Muscle of leg (tissue), 16 donors: ENCODE measurements at places on chromosomes 13 and 19. TPM values are rescaled to one million over a fixed set of nuclear protein-coding genes. Genes with fewer than 3 reads are reported as not detected.

FFAR3 gene
- 0.24 TPM for polyA plus RNA-seq

RGCC gene
- 23.1 TPM for polyA plus RNA-seq

DNA sequence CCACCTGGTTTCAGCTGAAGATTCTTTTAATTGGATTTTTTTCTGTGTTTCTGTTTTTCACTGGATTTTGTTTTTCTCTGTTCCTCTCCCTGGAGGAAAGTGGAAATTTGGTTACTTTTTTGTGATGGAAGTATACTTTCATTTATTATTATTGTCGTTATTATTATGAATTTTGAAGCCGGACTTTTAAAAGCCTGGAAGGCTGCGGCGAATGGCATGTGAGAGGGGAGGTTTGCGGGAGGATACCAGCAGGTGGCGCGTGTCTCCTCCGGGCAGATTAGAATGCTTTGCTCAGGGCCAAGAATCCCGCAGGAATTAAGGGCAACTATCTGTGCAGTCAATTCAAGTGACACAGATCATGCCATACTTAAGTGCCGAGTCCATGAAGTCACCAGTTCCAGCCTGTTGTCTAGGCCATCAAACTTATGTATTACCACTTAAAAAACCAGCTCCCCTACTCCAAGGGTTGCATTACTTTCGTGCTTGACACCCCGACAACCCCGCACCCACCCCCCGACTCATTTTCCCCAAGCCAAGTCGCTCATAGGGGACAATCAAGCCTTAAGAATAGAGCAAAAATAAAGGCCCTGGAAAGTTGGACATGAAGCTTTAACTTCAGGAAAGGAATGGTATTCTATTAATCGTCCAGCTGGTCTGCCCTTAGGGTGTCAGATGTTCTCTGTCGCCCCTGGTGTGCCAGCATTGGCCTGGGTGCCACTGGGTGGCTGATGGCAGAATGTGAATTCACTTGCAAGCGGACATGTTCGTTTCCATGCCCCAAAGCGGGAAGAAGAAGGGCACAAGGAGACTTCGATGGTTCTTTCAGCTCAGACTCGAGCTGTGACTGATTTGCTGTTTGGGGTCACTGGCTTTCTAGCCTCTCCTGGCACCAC lies 1.3 kb upstream of the LRCH1 start:
- DNase-seq, result peak; percentile 74

DNA sequence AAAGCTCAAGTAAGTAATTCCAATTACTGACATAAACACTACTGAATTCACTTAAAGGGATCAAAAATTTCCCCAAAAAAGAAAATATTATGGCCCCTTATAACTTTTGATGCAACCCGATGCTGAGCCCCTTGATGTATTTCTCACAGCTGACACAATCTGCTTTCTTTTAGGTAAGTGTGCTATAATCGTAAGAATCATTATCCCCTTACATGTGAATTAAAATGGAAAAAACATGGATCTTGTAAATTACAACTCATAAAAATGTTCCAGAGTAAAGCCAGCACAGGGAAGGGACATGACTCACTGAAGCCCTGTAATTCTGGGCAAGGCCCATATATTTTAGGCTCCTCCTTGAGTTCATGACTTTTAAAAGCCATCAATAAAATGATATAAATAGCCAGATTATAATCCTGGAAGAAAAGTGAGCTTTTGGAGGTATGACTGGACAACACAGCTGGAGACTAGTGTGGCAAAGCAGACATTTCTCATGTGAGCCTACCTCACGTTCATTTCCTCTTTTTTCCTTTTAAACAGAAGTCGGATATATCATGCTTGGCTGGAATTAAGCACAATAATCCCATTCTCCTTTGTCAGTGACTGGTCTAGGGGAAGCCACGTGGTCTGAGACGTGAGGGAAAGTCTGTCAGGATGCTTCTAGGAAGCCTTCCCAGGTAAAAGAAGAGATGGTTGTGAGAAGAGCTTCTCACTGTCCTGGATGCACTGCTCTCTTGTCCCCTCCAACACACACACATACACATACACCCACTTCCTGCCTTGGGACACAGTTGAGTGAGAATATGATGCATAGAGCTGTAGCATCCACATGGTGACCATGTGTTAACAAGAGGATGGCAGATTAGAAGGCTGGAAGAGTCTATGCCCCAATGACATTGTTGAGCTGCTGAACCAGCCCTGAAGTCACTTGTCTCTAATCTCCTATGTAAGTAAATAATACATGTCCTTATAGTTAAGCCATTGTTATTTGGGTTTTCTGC lies 165.4 kb downstream of the RGCC start:
- peak; percentile 78 for DNase-seq

DNA sequence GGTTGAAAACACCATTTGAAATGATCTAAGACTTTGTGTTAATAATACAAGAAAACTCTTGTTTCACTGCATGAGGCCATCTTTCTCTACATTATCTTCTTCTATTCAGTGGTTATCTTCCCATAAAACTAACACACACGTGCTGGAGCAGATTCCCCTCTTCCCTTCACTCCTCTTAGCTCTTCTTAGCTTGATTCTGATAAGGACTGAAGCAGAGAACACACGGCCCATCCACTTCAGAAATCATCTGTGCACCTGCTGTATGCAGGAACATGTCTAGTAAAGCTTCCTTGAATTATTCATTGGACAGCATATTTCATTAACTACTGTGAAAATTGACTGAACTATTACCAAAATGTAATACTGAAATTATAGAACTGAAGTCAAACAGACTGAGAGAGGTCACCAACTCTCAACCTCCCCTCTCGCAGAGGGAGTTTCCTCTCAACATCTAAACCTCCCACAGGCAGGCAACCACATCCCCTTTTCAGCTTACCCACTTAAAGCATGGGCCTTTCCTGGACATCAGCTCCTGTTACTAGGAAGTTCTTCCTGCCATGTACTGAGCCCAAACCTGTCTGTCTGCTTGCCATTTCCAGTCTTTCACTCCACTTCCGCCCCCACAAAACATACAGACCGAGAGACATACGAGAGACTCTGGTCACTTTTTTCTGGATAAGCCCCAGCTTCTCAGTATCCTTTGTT lies 113.9 kb downstream of the CRYL1 start:
- DNase-seq, result no peak

GRCh38 chr13:80196756-80197155 lies 144.2 kb downstream of the SPRY2 start:
- no peak for DNase-seq

GRCh38 chr13:99356262-99357091 lies 49.3 kb upstream of the GPR183 start:
- peak; percentile 75 for DNase-seq

GRCh38 chr19:33627962-33628839 lies 6.4 kb downstream of the CHST8 start:
- DNase-seq, result no peak

DNA sequence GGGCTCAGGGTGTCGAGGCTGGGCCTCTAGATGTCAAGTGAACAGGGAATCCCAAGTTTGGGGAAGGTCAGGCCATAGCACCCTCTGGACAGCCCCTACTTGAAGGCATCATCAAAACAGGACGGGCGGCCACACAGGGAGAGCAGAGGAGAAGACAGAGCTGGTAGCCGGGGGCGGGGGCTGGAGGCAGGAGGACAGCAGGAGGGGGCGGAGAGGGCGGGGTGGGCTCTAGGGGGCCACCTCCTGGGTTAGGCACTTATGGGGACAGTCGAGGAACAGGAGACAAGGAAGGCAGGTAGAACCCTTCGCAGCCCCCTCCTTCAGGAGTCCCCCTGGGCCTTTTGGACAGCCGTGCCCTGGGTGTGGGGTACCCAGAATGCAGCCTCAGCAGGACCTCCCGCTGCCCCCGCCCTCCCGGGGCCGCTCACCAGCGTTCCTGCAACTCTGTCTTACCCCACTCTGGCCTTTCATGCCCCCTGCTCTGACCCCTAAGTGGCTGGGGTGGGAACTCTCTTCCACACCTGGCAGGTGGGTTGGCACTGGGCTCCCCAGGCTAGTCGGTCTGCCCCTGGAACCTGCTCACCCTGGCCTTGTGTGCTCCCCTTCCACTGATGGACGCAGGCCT lies 5.8 kb downstream of the SSBP4 start:
- DNase-seq, result no peak

DNA sequence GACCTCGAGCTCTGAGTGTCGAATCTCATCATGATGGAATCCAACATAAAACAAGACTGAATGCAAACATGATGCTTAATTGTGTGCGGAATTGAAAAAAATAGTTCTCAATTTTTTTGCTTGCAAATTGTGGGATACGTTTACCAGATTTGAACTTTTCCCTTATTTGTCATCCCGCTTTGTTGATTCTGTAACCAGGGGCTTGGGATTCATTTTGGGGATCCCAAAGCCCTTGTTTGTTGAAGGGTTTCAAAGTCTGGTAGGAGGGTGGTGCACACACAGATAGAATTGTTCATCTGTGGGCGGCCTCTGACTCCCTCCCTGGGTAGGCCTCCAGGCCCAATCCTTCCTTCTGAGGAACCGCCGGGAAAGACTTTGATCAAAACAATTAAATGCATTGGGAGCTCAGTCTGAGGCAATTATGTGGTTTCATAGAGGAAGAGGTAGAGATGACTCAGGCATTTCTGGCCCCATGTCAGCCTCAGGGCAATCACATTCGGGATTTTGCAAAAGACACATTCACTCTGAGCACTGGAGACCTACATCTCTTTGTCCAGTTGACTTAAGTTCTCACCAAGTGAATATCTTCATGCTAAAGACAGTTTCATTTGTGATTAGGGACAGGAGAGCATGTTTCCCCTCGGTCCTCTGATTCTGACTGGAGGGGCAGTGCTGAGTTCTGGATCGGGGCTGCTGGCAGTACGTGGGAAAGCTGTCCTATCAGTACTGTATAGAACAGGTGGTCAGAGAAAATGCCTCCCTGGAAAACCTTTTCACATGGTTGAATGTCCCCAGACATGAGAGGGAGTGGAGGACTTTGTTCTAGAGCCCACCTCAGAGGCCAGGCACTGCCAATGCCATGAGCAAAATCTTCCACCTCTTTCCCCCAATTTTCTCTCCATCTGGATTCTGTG lies 27.8 kb upstream of the IGFL4 start:
- DNase-seq, result no peak

DNA sequence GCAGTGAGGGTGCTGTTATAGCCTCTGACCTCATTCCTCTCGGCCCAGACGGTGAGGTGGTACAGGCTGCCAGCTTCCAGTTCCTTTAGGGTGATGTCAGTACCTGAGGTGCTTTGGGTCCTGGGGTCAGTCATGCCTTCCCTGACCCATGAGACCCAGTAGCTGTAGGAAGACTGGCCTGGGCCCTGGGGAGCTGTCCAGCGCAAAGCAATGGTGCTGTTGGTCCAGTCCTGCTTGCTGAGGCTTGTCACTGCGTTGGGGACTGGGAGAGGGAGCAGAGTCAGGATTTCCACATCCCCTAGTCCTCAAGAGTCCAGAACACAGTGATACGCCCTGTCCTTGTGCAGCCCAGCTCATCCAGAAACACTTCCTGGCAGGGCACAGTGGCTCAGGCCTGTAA lies 10.7 kb downstream of the PTPRH start:
- no peak for DNase-seq

DNA sequence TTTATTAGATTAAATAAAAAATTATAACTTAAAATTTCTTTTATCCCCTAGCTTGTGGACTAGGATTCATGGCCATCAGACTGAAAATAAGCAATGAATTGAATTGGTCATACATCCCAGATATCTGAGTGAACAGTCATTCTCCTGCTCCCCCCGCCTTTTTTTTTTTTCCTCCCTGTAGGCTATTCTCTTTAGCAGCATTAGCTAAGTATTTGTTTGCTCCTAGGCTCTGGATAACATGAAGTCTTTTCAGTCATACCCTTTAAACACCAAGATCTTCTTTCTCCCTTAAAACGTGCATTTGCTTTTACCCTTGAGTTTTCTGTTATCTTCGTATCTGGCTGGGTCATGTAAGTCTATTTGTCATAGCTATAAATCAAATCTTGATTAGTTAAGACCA lies 866.7 kb upstream of the SPRY2 start:
- no peak for DNase-seq

GRCh38 chr19:47479701-47480503 lies 4.1 kb downstream of the KPTN start:
- no peak for DNase-seq

DNA sequence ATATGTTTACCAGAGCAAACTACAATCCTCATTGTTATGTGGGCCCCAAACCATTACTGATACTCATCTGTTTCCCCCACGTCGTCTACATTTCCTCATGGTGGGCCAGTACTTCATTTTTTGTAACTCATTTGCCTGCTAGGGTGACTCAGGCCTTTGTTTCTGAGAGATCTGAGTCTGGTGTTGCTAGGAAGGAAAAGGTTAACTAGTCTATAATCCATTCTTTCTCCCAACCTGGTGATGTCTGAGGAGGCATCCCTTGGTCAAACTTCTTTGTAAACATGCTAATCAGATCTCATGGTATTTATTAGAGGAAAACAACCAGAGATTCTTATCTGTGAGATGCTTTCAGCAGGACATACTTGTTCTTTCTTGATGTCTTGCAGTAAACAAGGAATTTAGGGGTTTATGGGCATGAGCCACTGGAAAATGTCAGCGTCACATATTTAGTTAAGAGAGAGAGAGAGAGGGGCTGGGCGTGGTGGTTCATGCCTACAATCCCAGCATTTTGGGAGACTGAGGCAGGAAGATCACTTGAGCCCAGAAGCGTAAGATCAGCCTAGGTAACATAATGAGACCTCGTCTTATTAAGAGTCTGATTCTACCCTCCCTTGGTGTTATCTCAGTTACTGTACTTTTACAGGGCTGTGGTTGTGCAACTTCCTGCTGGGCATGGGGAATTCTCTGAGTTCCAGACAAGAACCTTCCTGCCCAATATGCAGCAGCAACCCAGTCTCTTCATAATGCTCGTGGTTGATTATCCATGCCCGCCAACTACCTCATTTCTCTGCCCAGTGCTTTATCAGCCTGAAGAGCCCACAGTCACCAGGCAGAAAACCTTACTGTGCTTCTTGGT lies 9.7 kb upstream of the DPRX start:
- no peak for DNase-seq

DNA sequence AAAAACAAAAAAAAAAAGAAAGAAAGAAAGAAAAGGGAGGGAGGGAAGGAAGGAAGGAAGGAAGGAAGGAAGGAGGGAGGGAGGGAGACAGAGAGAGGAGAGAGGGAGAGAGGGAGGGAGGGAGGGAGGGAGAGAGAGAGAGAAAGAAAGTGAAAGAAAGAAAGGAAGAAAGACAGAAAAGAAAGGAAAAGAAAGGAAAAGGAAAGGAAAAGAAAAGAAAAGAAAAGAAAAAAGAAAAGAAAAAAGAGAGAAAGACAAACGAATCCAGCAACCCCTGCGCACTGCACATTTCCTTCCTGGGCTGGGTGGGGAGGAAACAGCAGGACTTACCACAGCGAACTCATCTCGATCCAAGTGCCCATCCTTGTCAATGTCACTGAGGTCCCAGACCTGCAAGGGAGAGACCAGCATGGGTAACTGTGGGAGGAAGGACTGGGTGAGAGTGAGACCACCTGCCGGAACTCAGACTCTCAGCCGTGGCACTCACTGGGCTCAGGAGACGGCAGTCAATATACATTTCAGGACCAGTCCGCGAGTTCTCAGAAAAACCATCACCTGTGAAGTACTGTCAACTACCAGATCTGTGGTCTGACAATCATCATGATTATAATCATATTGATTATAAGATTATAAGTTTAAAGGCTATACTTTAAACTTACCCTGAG lies 43.3 kb downstream of the EPS15L1 start:
- DNase-seq, result no peak

- DNase-seq, result no peak
These were observed 282.9 kb downstream of the KLF5 start for GRCh38 chr13:73341748-73342147.
